ENCODE measurements at places on chromosomes 6 and 20. TPM values are rescaled to one million over a fixed set of nuclear protein-coding genes. Genes with fewer than 3 reads are reported as not detected.

DNA sequence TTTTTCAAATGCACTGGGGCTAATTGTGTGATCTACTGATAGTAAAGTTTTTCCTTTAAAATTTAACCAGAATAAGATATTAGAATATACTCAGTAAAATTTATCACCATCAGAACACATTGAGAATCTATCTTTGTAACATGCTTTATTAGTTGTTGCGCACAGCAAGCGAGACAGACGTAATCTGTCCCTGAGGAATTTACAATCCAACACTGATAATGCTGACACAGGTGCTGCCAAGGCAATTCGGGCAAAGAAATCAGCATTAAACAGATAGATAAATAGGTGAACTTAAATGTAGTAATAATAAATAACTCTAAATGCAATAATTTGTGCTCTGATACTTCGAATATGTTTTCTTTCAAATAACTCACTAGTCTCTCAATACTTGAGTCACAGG, 607.2 kb downstream of the HTR1B start:
- no peaks in the 10 kb centered on the region for H3K36me3 ChIP-seq
- H3K27me3 ChIP-seq, result no peaks in the 10 kb centered on the region
- no peak overlapping the region for H3K4me3 ChIP-seq
- no peak overlapping the region for H3K27ac ChIP-seq
- DNase-seq, result no peak

DNA sequence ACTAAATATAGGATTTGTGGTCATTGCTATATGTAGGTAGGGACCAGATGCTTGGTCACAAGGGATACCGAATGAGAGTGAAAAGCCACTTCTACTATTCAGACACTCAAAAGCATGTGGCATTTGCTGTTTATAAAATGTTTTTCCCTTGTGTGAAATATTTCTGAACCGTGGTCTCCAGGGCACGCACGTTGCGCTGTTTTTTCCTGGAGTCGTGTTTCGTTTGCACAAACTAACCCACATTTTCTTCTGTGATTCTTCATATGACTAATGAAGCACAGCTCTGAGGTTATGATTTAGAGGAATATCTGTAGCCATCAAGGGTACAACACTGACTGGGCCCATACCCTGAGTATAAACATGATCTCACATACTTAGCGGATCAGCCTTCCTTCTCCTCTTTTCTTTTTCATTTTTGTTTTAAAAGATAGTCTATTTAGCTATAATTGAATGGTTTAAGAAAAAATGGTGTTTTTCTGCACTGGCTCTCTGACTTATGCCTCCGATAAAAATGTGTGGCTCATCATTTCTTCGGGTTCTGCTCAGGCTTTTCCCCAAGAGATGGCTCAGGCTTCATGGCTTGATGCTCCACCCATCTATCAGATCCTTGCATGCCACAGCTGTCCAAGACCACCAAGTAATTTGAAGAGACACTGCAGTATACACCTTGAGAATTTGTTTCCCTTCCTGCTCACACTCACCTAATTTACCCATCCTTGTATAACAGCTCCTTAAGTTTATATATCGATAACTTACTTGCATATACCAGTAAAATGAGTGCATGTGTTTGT, 59.9 kb upstream of the HBS1L start:
- H3K27me3 ChIP-seq, result no peaks in the 10 kb centered on the region
- DNase-seq, result no peak
- H3K27ac ChIP-seq, result no peak overlapping the region
- H3K4me1 ChIP-seq, result no peaks in the 10 kb centered on the region
- H3K36me3 ChIP-seq, result no peaks in the 10 kb centered on the region

GRCh38 chr6:43788301-43788700, 18.3 kb downstream of the VEGFA start:
- H3K4me1 ChIP-seq, result no peaks in the 10 kb centered on the region
- DNase-seq, result no peak
- no peak overlapping the region for H3K27ac ChIP-seq
- H3K36me3 ChIP-seq, result peaks cover 15% of the 10 kb centered on the region
- H3K27me3 ChIP-seq, result no peaks in the 10 kb centered on the region

DNA sequence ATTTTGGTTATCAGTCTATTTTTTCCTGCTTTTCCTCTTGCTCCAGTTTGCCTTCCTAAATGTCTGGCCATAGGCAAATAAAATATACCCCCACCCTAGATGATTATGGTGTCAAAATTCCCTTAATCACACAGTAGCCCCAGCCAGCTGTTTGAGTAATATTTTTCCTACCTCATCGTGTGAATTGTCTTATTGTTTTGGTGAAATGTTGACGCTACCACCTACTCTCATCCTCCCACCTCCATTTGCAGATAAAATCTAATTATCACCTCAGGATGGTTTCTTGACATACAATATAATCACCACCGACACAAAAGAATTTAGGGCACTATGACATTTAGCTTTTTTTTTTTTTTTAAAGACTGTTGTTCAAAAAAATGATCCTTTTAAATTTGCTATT, 44.1 kb upstream of the FUCA2 start:
- no peak for DNase-seq
- H3K4me1 ChIP-seq, result no peaks in the 10 kb centered on the region

DNA sequence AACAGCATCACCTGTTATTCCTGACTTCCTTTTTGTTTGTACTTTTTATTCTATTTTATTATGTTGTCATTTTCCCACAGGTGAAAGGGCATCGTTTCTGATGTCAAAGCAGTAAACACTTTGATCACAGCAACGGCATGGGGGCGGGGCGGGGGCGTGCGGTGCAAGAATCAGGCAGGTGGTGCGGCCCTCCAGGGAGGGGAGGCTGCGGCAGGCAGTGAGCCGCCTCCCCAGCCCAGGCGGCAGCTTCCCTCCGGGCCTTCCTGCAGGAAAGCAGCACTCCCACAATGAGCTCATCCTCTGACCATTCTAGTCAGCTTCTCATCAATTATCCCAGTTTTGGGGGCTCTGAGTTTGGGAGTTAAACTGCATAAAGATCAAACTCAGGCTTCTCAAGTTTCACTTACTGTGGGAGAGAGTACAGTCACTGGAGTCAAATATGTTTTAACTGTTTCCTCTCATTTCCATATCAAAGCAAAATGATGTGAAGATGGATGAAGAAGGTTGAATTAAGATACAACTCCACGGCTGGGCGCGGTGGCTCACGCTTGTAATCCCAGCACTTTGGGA, 608.4 kb upstream of the AGPAT4 start:
- no peaks in the 10 kb centered on the region for H3K36me3 ChIP-seq
- H3K4me3 ChIP-seq, result no peak overlapping the region
- DNase-seq, result no peak
- no peaks in the 10 kb centered on the region for H3K4me1 ChIP-seq
- H3K27me3 ChIP-seq, result no peaks in the 10 kb centered on the region
- H3K27ac ChIP-seq, result no peak overlapping the region

- peaks cover 10% of the 10 kb centered on the region for H3K36me3 ChIP-seq
- H3K27ac ChIP-seq, result no peak overlapping the region
- no peaks in the 10 kb centered on the region for H3K4me1 ChIP-seq
- no peaks in the 10 kb centered on the region for H3K27me3 ChIP-seq
- H3K4me3 ChIP-seq, result no peak overlapping the region
Observed at GRCh38 chr6:34866509-34866908, 21.3 kb downstream of the TAF11 start.

GRCh38 chr6:124927806-124928205, 34.4 kb upstream of the RNF217 start:
- no peaks in the 10 kb centered on the region for H3K27me3 ChIP-seq
- no peaks in the 10 kb centered on the region for H3K36me3 ChIP-seq
- no peak for DNase-seq
- H3K4me3 ChIP-seq, result no peak overlapping the region

GRCh38 chr6:1222728-1223595, 88.9 kb upstream of the FOXQ1 start:
- no peak overlapping the region for H3K27ac ChIP-seq
- no peak overlapping the region for H3K4me3 ChIP-seq
- H3K4me1 ChIP-seq, result no peaks in the 10 kb centered on the region
- no peaks in the 10 kb centered on the region for H3K27me3 ChIP-seq

DNA sequence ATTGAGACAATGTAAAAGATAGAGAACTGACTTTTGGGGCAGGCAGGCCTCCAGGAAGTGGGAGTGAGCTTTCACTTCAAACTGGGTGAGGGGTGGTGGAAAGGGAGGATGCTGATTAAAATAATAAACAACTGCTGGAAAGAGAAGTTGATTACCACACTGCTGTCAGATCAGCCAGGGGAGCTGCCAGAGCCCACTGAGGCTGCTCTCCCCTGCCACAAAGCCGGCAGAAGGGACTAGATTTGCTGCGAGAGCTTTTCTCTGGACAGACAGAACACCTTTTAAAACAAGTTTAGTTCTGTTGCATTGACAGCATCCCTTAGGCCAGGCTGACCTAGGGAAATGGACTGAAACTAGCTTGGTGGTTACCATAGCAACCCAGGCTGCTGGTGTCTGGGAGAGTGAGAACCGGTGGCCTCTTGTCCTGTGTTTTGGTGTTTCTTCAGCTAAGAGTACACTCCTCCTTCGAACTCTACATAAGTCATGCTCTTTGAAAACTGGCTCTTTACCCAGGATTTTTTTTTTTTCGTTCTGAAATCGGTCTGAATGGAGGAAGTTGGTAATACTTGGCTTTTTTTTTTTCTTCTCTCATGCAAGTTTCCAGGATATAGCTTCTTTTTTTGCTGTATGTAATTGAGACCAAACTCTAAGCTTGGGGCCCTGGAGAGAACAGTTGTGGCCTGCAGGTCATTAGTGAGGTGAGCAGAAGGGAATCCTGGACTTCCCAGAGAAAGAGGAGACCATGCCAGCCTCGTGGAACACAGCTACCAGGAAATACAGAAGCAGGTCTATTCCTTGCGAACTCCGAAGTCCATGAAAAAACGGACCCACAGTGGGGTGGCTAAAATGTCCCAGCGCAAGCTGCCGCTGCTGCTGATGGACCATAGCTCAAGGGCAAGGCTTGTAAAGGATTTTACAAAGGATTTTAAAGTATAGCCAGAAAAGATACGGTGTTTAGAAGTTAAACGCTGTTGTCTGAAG, 374.4 kb downstream of the UTRN start:
- DNase-seq, result no peak
- H3K27ac ChIP-seq, result no peak overlapping the region
- H3K4me3 ChIP-seq, result no peak overlapping the region
- H3K36me3 ChIP-seq, result no peaks in the 10 kb centered on the region
- no peaks in the 10 kb centered on the region for H3K27me3 ChIP-seq
- peaks cover 4% of the 10 kb centered on the region for H3K4me1 ChIP-seq

GRCh38 chr20:3077618-3078134, 6.3 kb downstream of the OXT start:
- H3K27me3 ChIP-seq, result peaks cover 7% of the 10 kb centered on the region
- H3K4me3 ChIP-seq, result no peak overlapping the region
- H3K27ac ChIP-seq, result no peak overlapping the region
- DNase-seq, result no peak
- H3K36me3 ChIP-seq, result no peaks in the 10 kb centered on the region

- peaks cover 16% of the 10 kb centered on the region for H3K36me3 ChIP-seq
- H3K27me3 ChIP-seq, result no peaks in the 10 kb centered on the region
- no peak overlapping the region for H3K4me3 ChIP-seq
Observed at GRCh38 chr6:119234941-119235340, 114.6 kb downstream of the MAN1A1 start.

DNA sequence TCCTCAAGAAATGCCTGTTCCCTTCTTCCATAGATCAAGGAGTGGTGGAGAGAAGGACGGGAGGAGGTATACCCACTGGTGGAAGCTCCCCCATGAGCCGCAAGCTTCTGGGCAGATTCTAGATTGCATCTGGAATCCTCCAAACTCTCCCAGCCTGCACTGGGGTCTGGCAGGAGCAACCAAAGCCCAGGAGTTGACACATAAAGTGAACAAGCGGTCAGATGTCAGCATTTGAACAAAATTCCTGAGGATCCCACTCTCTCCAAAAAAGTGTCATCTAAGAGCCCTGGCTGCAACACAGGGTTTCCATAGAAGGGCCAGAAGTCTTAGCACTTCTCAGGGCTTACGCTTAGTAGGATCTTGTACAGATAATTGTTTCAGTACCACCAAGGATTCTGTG, 88.2 kb downstream of the KCNB1 start:
- DNase-seq, result no peak
- H3K27ac ChIP-seq, result peak overlapping the region; percentile 65
- H3K36me3 ChIP-seq, result no peaks in the 10 kb centered on the region
- no peaks in the 10 kb centered on the region for H3K27me3 ChIP-seq

DNA sequence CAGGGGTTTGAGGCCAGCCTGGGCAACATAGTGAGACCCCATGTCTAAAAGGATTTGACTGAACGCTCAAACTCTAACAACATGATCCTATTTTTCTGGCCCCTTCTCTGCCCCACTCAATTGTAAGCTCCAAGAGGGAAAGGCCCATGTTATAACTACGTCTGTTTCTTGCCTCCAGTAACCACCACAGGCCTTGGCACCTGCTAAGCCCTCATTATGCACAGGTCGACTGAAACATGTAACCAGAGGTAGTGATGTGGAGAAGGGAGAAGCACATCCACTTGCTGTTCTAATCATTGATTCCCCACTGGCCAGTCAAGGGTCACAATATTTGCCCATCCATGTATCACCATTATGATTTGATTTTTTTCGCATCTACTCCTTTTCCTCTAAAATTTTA, 475.5 kb downstream of the KIF16B start:
- H3K4me1 ChIP-seq, result no peaks in the 10 kb centered on the region
- H3K36me3 ChIP-seq, result no peaks in the 10 kb centered on the region
- H3K27ac ChIP-seq, result no peak overlapping the region
- no peak overlapping the region for H3K4me3 ChIP-seq

DNA sequence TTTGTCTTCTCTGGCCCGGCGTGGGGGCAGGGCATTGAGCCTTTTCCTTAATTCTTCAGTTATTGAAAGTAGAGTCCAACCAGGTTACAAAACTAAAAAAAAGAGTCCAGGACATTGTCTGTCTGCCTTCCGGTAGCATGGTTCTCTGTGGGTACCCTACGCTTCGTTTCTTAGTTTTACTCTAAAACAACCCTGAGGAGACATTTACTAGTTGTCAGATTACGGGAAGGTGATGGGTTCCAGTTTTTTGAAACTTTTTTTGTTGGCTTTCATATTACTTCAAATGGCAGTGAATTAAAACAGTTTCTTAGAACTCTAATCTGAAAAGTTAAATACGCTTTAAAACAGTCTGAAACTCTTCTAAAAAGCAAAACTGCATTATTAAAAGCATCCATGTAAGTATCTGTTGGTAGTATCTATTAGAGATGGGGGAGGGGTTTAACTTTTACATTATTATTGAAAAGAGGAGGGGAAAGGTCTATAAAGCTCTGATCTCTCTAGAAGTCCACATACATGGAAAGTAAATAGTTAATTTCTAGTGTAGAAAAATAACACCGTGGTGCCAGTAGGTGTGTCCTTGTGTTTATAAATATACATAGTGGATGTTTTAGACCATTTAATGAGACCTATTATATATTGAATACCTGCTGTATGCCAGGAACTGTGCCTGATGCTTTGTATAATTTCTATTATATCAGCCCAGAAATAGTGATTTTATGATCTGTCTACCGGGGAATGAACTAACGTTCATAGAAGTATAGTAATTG, 2.2 kb downstream of the BICRAL start:
- no peak for DNase-seq
- peak overlapping the region; percentile 100 for H3K27ac ChIP-seq
- no peaks in the 10 kb centered on the region for H3K36me3 ChIP-seq
- H3K27me3 ChIP-seq, result no peaks in the 10 kb centered on the region

WFDC12 gene
- 0.44 TPM for total RNA-seq

SLX4IP gene
- total RNA-seq, result 6.3 TPM

LY86 gene
- total RNA-seq, result not detected

SLC22A1 gene
- 0.35 TPM for total RNA-seq

GSTA4 gene
- 86.4 TPM for total RNA-seq

VWA7 gene
- 0.57 TPM for total RNA-seq

ESR1 gene
- total RNA-seq, result 1.1 TPM

ID4 gene
- 12.9 TPM for total RNA-seq

Measured in esophagus squamous epithelium (tissue), 5 donors.